Endothelial cell of umbilical vein (primary cell): ENCODE measurements at places on chromosomes 5 and 9. TPM values are rescaled to one million over a fixed set of nuclear protein-coding genes. Genes with fewer than 3 reads are reported as not detected.

SLCO4C1 gene
- total RNA-seq: not detected in 2 replicates

C5orf46 gene
- total RNA-seq: not detected in 2 replicates

AK1 gene
- 113 and 115 TPM in 2 replicates for total RNA-seq

COL23A1 gene
- not detected in 2 replicates for total RNA-seq

PCDHGA11 gene
- 10.3 and 11.5 TPM in 2 replicates for total RNA-seq

SYK gene
- total RNA-seq: not detected in 2 replicates

MARVELD2 gene
- 6.7 and 7.1 TPM in 2 replicates for total RNA-seq

PDZD2 gene
- 3.4 and 6.9 TPM in 2 replicates for total RNA-seq

LPAR1 gene
- 0.88 and 2.4 TPM in 2 replicates for total RNA-seq

IL4 gene
- not detected in 2 replicates for total RNA-seq

DPH7 gene
- total RNA-seq: 43.2 TPM in 2 replicates

CCDC171 gene
- 1.4 and 1.6 TPM in 2 replicates for total RNA-seq

PCDHA5 gene
- not detected in 2 replicates for total RNA-seq

OR13C4 gene
- not detected in 2 replicates for total RNA-seq

CENPK gene
- total RNA-seq: 49.3 and 50.7 TPM in 2 replicates

ADAMTSL1 gene
- 16.9 and 18.4 TPM in 2 replicates for total RNA-seq

CACFD1 gene
- 9.7 and 9.8 TPM in 2 replicates for total RNA-seq

OMD gene
- total RNA-seq: not detected in 2 replicates

SPOCK1 gene
- total RNA-seq: 280 and 404 TPM in 2 replicates

MTRR gene
- 33.8 and 37.1 TPM in 2 replicates for total RNA-seq

GCNT4 gene
- total RNA-seq: not detected in 2 replicates

SPACA9 gene
- 3.6 and 4.7 TPM in 2 replicates for total RNA-seq

CDKN2B gene
- 2.1 and 2.3 TPM in 2 replicates for total RNA-seq

SERF1A gene
- 5.1 and 6.7 TPM in 2 replicates for total RNA-seq

WDR5 gene
- total RNA-seq: 42.4 and 42.5 TPM in 2 replicates

C9 gene
- 0.44 TPM in 1 of 2 replicates, not detected in the other for total RNA-seq

ABCA2 gene
- total RNA-seq: 20.0 and 23.4 TPM in 2 replicates

MOB3B gene
- total RNA-seq: not detected in 2 replicates

PFN3 gene
- not detected in 2 replicates for total RNA-seq

RASGRF2 gene
- 4.0 and 8.2 TPM in 2 replicates for total RNA-seq

TNFSF8 gene
- total RNA-seq: not detected in 2 replicates

RAB3C gene
- 0.04 TPM in 1 of 2 replicates, not detected in the other for total RNA-seq

CD72 gene
- not detected in 2 replicates for total RNA-seq

CRHBP gene
- total RNA-seq: 0.51 TPM in 1 of 2 replicates, not detected in the other

ROPN1L gene
- total RNA-seq: 0.55 and 0.60 TPM in 2 replicates

SLC6A18 gene
- total RNA-seq: not detected in 2 replicates

MARCOL gene
- total RNA-seq: not detected in 2 replicates

HSPB3 gene
- total RNA-seq: not detected in 2 replicates

TSLP gene
- total RNA-seq: not detected in 2 replicates

THBS4 gene
- total RNA-seq: not detected in 2 replicates

PCDHB1 gene
- not detected in 2 replicates for total RNA-seq

RANBP3L gene
- total RNA-seq: not detected in 2 replicates

BAAT gene
- not detected in 2 replicates for total RNA-seq

AJM1 gene
- 1.3 and 1.7 TPM in 2 replicates for total RNA-seq

PCDHGB4 gene
- 4.4 and 6.5 TPM in 2 replicates for total RNA-seq

PCDHB14 gene
- total RNA-seq: 0.55 and 1.0 TPM in 2 replicates

ABITRAM gene
- total RNA-seq: 10.6 and 10.7 TPM in 2 replicates

DOCK8 gene
- 1.3 and 12.0 TPM in 2 replicates for total RNA-seq

LRRC14B gene
- total RNA-seq: not detected in 2 replicates

CD74 gene
- total RNA-seq: 0.76 and 1.3 TPM in 2 replicates

PCDHGC3 gene
- total RNA-seq: 25.4 and 36.1 TPM in 2 replicates

SAXO1 gene
- total RNA-seq: not detected in 2 replicates
